ENCODE measurements at places on chromosomes 2 and 18.

DNA sequence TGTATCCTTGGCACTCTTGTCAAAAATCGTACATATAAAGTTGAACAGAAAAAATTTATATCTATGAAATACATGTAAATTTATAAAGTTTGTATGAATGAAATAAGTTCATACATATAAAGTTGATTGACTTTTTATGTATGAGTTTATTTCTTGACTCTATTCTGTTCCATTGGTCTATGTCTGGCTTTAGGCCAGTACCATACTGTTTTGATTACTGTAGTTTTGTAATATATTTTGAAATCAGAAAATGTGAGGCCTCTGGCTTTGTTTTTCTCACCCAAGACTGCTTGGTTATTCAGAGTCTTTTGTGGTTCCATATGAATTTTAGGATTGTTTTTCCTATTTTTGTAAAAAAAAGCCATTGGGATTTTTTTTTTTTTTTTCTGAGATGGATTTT, 41.8 kb upstream of the SP9 start:
- no peak for DNase-seq

- no peak for DNase-seq
Measured at GRCh38 chr18:49031511-49032188, 80.9 kb upstream of the SMAD7 start.

GRCh38 chr18:23433360-23433759, 19.7 kb upstream of the RIOK3 start:
- no peak for DNase-seq

DNA sequence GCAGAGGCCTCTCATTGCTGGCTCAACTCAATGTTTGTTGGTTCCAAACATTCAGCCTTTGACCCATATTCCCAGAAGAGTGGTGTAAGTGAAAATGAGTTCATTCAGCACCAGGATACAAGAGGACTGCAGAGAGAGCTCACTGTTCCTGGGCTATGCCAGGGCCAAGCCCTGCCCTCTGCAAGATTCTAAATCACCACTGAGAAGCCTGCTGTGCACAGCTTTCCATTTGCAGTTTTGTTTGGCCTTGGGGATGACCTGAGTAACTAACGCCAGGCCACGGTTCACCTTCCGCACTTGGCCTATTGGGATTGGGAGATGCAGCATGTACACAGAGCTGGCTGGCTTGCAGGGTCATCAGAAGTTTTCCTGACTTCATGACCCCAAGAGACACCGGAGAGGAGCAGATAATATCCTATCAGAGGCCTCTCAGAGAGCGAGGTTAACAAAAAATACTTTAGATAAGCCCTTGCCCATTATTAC, 12.6 kb downstream of the GKN1 start:
- no peak for DNase-seq

GRCh38 chr2:175414191-175414881, 232.8 kb upstream of the ATP5MC3 start:
- no peak for DNase-seq

- DNase-seq: peak; percentile 51
Measured at GRCh38 chr2:64865073-64865830, 123.9 kb upstream of the SLC1A4 start.

DNA sequence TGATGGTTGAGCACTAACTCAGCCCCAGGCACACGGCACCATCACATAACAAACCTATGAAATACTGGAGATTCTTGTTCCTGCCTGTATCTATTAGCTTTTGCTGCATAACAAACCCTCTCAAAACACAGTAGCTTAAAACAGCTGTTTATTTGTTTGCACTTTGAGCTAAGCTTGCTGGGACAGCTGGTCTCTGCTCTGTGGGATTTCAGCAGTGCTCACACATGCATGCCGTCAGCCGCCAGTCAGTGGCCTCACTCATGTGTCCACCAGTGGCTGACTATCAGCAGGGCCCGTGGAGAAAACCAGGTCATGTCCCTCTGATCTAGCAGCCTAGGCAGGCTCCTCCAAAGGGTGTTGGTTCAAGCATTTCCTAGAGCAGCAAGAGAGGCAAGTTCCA, 52.8 kb upstream of the RAB12 start:
- DNase-seq: no peak

- DNase-seq: no peak
Measured at GRCh38 chr2:38666556-38666910, 619 bp downstream of the GALM start.

GRCh38 chr2:216142540-216142939, 33.4 kb downstream of the XRCC5 start:
- no peak for DNase-seq

GRCh38 chr2:197873293-197873701, 68.9 kb downstream of the PLCL1 start:
- DNase-seq: peak; percentile 2

DNA sequence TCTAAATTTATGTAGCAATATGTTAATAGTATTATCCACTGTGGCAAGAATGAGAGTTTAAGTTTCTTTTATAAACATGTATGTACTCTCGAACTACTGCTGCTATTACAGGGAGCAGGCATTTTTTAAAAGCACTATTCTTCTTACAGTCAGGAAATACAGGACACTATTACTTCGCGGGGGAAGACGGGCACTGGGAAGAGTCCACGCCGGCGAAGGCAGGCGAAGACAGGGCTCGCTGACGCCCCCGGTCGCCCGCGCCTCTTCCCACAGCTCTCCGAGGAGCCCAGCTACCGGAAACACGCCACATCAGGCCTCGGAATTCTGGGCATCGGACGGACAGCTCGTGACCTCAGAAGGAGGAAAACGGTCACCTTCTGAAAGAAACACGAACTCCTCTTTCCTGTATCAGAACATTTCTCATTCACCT, 90.2 kb downstream of the FAM161A start:
- DNase-seq: peak; percentile 28

DNA sequence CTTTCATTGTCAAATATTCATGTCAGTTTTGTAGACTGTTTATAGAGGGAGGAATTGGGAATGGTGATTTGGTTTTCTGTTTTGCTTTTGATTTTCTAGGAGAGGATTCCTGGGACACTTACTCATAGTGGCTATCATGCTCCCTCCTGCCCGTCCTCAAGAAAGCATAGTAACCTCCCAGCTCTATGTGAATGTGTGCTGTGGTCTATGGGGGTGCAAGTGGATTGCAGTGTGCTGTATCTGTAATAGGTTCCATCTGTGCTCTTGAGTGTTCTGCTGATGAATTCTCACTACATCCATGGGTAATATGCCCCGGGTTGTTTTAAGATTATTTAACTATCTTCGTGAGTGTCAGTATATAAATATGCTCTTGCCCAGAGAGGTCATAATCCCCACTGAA, 811.3 kb downstream of the CNTNAP5 start:
- no peak for DNase-seq

DNA sequence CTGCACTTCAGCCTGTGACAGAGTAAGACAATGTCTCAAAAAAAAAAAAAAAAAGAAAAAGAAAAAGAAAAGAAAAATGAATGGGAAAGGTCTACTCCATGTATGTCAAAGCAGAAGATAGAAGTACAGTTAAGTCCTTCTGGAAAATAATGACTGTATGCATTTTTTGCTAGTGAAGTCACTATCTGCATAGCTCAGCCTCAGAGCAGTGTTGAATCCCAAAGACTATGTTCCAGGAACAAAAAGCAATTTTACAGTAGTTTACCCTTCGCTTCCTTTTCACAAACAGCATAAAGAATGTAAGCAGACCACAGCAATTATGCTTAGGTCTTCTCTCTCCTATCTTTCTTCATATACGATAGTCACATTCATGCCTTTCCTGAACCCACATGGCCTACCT, 497.4 kb downstream of the CMPK2 start:
- no peak for DNase-seq

- peak; percentile 43 for DNase-seq
Measured at GRCh38 chr2:24972315-24972961, 683 bp upstream of the DNAJC27 start.

- DNase-seq: no peak
Measured at GRCh38 chr2:29261003-29261402, 145.8 kb downstream of the CLIP4 start.

DNA sequence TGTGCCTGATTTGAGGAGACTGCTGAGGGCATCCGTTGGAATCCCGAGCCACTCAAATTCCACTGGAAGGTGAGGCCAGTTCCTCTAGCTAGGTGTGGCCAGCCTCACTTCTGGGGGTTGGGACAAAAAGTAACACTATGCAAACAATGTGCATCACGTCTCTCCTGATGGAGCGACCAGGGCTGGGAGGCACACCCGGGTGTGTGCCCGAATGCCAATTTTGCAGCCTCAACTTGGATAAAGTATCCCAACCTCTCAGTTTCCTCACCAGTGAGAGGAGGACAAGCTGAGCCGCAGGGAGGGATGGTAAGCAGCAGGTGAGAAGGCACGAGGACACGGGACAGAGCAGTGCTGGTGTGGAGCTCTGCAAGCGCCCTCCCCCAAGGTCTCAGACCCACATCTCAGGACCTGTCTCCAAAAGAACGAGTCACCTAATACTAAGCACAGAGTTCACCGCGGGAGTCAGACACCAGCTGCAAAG, 218.3 kb downstream of the HAUS1 start:
- no peak for DNase-seq

DNA sequence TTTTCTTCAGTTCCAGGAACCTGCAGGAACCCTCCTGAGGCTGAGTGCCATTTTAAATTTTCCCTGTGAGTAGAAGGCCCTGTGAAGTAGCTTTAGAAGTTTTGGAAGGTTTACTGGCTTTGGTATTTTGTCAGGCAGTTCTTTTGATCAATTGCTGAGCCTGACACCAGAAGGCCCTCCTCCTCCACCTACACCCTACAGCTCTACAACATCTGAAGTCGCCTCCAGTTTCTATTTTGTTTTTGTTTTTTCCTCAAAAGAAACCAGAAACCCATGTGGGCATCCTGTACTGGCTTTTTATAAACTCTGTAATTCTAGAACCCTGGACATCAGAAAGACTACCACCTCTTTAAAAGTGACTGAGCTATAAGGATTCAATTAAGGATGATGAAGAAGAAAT, 153.7 kb downstream of the NRXN1 start:
- DNase-seq: no peak

DNA sequence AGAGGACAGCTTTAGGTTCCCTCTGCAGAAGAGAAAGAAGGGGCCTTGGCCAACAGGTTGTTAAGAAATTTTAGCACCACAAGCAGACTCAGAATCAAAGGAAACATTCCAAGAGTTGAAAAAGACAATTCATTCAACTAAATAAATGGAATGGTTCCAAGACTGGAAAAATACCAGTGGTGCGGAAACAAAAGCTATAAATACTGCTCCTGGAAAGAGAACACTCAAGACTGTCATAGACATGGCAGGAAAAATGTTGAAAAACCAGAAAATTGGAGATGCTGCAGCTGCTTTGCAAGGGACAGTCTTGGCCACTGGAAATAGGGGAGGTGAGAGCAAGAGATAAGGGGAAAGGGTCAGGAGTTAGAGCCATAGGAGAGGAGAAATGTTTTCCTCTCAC, 312.7 kb upstream of the CYRIA start:
- DNase-seq: no peak

GRCh38 chr2:43018179-43019024, 208.0 kb downstream of the ZFP36L2 start:
- peak; percentile 93 for DNase-seq

- DNase-seq: no peak
Measured at GRCh38 chr2:200968162-200968561, 4.7 kb upstream of the ORC2 start.

- no peak for DNase-seq
Measured at GRCh38 chr2:132729522-132729921, 59.5 kb upstream of the LYPD1 start.

GRCh38 chr2:14292964-14293363, 339.6 kb upstream of the LRATD1 start:
- DNase-seq: no peak

DNA sequence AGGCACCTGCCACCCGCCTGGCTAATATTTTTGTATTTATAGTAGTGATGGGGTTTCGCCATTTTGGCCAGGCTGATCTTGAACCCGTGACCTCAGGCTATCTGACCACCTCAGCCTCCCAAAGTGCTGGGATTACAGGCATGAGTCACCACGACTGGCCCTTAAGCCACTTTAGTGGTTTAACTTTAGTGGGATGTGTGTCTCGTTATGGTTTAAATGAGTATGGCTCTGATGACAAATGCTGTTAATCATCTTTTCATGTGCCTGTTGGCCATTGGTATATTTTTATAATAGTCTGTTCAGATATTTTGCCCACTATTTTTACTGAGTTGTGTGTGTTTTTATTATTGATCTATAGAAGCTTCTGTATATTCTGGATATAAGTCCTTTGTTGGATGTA, 205.9 kb downstream of the MYO1B start:
- no peak for DNase-seq

GRCh38 chr2:25587361-25587760, 86.0 kb downstream of the DTNB start:
- DNase-seq: no peak

DNA sequence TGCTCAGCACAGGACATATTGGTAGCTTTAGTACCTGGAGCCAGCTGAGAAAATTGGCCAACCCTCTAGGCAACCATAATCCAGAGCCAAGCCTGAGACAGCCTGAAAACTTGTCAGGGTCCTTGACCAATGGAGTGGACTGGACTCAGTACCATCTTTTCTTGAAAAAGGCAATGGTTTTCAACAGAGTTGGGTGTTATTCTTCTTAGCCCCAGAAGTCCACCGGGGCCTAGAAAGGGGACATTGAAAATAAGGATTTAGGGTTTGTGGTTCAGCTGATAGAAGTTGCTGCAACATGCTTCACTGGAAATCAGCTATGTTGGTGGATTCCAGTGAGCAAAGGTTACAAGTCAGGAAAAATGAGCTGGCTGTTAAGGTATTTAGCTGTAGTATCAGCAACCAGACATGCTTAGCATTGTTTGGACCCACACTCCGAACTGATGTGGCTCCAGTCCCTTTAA, 22.1 kb upstream of the CNOT11 start:
- no peak for DNase-seq

- no peak for DNase-seq
Measured at GRCh38 chr2:15010346-15010745, 377.8 kb downstream of the LRATD1 start.

GRCh38 chr2:120396013-120396860, 50.3 kb downstream of the INHBB start:
- no peak for DNase-seq

DNA sequence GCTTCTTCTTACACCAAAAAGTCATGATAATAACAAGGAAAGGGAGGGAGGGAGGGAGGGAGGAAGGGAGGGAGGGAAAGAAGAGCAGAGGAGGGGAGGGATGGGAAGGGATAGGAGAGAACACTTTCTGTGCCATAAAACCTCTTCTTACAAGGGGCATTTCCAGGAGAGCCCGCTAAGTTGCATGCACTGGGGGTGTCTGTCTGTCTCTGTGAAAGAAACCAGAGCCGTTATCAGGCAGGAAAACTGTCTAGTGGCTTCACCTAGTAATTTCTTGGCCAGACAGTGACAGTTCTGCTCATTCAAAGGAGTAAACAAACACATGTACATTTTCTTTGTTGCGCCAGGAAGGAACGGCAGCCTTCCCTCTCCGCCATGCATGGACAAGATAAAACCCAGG, 45.8 kb downstream of the AQP12A start:
- no peak for DNase-seq

DNA sequence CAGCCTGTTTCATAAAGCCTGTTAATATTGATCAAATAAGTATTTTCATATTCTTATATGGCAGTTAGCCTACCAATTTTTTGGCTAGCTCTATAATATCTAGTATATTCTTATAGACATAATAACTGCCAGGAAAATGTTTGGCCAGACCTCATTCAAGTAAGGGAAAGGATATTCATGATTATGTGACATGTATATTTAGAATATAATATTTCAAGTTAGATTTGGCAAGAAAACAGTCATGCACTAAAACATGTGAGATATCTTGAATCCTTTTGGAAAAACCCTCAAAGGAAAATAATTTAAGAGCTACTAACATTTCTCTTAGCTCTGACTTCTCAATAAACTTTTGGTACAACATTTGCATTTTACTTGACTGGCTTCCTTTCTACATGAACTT, 694.1 kb downstream of the PLCL1 start:
- DNase-seq: no peak
